ENCODE measurements at places on chromosomes 3 and 15.

DNA sequence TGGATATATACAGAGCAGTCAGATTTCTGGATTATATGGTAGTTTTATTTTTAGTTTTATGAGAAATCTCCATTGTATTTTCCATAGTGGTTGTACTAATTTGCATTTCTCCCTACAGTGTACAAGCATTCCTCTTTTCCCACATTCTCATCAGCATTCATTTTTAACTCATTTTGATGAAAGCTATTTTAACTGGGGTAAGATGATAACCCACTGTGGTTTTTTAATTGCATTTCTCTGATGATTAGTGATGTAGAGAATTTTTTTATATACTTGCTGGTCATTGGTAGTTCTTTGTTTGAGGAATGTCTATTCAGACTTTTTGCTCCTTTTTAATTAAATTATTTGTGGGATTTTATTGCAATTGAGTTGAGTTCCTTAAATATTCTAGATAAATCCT lies 903.6 kb downstream of the DIPK2A start:
- DNase-seq, result no peak

DNA sequence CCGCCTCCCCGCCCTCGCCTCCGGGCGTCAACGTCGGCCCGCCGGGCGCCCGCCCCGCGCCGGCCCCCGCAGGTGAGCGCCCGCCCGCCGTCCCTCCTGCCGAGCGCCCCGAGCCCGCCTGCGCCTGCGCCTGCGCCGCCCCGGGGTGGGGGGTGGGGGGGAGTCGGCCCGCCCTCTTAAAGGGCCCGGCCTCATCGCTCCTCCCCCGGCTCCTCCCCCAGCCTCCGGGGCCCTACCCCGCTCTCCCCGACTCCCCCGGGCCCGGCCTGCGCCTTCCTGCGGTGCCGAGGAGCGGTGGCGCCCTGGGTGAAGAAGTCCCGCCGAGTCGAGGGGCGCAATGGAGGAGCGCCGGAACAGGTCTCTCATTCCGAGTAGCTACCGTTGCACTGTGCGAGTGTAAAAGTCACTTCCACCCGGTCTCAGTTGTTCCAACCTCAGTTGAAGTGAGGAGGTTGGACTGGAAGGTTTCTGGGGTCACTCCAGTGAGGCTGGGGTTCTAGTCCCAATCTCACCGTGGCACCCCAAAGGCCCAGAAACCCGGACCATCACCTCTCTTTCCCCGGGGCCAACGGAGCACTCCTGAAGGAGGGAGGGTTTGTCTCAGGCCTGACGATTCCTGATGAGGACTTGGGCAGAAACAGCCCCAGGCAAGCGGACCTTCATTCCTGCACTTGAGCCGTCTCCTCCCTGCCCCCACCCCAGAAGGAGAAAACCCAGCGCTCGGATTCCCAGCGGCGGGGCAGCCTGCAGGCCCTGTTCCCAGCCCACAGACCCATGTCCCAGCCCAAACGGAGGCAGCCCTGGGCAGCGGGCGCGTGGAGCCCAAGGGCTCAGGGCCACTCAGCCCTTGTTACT lies 1.5 kb upstream of the TNK2 start:
- DNase-seq, result no peak

- DNase-seq, result no peak
These were observed 103.4 kb downstream of the IGF1R start for GRCh38 chr15:98751767-98752166.

- DNase-seq, result no peak
These were observed 43.3 kb downstream of the GABRB3 start for GRCh38 chr15:26729581-26729980.

GRCh38 chr3:169774186-169774585 lies 990 bp downstream of the MYNN start:
- DNase-seq, result no peak

GRCh38 chr3:107263269-107264021 lies 113.8 kb upstream of the CCDC54 start:
- DNase-seq, result no peak

DNA sequence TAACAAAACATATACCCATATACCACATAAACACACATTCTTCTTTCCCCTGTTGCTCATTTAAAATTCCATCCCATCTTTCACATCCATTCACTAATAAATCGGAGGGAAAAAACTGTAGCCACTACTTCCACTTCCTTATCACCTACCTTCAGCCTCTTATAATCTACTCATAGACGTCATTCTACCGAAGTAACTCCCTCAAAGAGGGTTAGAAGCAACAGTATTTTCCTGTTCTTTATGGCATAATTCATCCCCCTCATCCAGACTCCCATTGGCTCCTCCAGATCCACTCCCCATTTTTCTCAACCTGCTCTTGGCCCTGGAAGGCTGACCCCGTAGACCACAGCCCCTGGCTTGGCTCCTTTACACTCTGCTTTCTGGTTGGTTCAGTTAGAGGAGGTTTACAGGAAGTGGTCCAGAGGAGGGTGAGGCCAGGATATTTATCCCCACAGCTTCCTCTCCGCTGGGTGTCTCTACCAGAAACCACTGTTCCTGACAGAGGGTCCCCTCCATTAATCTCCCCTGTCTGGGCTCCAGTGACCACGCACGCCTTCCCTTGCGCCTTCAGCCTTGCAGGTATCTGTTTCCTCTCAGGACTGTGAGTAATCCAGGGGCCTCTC lies 46.3 kb downstream of the FMN1 start:
- DNase-seq, result no peak

GRCh38 chr3:169400874-169401273 lies 262.6 kb downstream of the MECOM start:
- no peak for DNase-seq

DNA sequence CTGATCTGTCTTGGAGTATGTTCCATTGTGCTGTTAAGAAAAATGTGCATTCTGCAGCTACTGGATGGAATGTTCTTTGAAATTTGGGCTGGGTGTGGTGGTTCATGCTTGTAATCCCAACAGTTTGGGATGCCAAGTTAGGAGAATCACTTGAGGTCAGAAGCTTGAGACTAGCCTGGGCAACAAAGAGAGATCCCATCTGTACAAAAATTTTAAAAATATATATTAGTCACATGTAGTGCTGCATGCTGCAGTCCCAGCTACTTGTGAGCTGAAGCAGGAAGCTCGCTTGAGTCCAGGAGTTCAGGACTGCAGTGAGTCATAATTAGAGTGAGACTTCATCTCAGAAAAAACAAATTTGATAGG lies 62.8 kb upstream of the PLSCR4 start:
- peak; percentile 86 for DNase-seq

GRCh38 chr3:105022813-105023212 lies 343.9 kb upstream of the ALCAM start:
- no peak for DNase-seq

DNA sequence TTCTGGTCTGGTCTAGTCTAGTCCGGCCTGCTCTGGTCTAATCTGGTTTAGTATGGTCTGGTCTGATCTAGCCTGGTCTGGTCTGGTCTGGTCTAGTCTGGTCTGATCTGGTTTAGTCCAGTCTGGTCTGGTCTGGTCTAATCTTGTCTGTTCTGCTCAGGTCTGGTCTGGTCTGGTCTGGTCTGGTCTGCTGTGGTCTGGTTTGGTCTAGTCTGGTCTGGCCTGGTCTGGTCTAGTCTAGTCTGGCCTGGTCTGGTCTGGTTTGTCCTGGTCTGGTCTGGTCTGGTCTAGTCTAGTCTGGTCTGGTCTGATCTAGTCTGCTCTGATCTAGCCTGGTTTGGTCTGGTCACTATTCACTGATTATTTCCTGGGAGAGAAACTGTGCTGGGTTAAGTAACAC lies 84.1 kb upstream of the PRR23E start:
- no peak for DNase-seq

GRCh38 chr15:89368566-89369223 lies 34.1 kb upstream of the POLG start:
- no peak for DNase-seq

DNA sequence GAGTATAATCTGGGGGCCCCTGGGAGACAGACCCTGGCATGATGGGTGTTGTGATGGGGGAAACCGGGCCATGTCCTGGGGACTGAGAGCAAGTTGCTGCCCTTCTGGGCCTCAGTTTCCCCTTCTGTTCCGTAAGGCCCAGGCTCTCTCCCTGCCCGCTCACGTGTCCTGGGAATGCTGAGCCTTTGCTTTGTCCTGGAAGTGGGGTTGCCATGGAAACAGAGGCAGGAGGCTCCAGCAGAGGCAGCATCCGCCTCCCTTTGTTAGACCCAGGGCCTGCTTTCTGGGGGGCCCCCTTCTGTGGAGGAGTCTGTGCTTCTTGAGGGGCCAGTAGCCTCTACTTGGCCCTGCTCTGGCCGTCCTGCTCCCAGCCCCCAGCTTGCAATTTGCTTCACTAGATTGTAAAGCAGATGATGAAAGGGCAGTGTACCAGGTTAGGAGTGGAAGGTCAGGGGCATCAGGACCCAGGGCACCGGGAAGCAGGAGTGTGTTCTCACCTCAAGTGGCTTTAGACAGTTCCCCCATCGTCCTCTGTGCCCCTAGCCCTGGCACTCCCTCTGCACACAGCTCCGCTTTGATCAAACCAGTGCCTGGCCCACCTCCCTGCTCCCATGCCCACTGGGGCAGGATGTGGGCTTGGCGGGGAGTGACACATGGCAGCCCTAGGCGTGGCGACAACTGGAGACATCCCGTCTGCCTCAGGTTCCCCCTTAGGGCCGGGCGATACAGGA lies 105.6 kb downstream of the FBLN2 start:
- no peak for DNase-seq

GRCh38 chr3:193863657-193864357 lies 270.8 kb downstream of the OPA1 start:
- DNase-seq, result no peak

DNA sequence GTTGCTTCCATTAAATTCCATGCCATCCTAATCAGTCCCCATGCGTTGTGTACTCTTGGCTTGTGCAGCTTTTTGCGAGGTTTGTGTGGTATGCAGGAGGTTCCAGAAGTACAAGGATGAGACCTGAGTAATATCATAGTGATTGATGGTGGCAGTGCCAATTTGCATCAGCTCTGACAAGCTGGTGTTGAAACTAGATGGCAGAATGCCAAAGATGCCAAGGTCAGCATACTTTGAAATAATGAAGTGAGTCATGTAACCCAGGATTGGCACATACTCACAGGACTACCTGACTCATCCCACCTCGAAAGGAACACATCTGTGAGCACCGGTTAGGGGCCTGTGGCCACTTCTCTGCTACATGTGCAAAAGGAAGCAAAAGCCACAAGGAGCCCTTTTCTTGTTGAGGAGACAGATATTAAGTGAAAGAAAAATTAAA lies 14.3 kb downstream of the KAT2B start:
- DNase-seq, result peak; percentile 24

DNA sequence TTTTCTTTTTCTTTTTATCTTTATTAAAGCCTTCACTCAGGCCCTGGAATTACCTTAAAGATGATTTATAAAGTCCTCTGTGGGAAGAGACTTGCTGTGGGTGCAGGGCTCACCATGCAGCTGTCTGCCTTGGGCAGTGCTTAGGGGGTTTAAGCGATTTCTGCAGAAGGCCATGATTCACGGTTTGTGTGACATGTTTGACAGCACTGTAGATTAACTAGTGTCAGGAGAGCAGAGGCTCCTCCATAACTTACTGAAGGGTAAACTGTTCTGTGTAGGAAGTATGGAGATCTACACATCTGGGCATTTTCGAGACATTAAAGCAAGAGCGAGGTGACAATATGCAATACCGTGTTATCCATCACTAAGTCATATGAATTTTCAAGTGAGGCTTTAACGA lies 137.7 kb downstream of the LRIG1 start:
- no peak for DNase-seq

DNA sequence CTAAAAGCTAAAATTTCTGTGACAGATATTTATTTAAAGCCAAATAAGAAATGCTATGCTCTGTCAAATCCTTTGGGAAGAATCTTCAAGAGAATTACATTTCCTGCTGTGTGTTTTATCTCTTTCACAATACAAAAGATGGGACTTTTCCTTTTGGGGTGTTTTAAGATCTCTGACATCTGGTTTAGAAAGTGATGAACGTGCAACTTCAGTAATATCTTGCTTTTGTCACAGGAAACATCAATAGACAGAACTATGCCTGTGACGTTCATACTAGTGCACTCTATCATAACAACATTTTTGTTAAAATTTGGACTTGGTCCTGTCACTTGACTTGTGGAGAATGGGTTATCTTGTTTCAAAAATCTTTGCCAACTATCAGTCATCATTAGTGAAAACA lies 195.7 kb upstream of the KCNMB2 start:
- no peak for DNase-seq

GRCh38 chr3:50336452-50337174 lies 4.0 kb downstream of the RASSF1 start:
- no peak for DNase-seq

DNA sequence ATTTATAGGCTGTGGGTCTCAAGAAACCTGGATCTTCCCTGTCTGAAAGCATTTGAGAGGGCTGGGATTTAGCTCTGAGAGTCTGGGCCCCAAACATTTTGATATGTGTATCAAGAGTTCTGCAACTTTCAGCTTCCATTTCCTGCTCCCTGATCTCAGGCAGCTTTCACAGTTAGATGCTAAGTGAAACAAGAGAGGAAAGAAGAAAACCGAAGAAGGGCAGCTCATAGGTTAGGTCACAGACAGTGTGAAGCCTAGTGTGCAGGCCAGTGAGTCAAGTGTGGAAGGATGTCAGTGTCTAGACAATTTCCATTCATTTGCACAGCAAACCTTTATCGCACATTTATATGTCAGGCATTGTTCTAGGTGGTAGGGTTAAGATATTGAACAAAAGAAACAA lies 173.6 kb upstream of the PROK2 start:
- DNase-seq, result no peak

DNA sequence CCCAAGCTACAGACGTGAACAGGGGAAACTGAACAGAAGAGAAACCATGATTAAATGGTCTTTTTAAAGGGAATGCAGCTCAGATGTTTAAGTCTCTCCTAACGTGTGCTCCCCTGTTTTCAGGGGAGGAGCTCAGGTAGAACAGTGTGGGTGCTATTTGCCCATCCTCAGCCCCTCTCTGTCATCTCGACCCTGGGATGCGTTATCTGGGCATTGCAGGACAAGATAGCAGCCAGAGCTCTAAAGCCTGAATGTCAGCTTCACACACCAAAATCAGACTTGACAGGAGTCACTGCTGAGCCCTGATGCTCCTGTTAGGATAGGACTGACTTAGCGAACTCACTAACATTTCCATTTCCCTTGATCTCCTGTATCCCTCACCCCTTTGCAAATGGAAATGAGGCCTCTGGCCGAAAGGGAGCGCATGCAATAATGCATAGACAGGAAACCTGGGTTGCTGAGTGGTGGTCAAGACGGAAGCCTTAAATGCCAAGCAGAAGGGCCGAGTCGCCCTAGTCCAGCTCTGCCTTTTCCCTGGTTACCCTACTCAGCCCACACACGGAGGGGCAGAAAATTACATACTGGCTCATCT lies 234.9 kb upstream of the TPM1 start:
- DNase-seq, result no peak

DNA sequence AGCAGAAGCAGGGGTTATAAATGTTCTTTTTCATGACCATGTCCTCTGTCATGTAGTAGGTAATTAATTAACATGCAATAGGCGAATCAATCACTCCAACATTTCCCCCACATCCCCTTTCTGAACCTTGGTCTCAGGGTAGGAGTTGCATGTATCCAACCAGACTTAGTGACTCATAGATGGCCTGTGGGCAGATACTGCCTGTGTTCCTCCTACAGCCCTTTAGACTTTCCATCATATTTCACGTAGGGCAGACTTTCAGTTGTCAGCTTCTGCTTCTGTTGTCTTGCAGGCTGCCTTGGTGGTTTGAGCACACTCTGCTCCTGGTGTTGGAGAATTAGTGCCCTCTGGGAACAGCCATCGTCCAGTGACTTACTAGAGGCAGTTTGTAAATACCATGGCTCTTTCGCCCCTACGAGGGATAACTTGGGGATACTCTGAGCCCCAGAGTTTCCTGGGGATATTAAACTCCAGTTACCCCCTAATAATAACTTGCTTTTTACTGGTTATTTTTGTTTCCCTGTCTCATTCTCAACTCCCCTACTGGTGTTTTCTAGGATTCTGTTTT lies 244.4 kb downstream of the EDEM1 start:
- DNase-seq, result no peak

Measured in non-pigmented ciliary epithelial cell (primary cell).